ENCODE measurements at places on chromosomes 7 and 10.

GRCh38 chr7:5567790-5568189 is 144.2 kb upstream of the TNRC18 start:
- no peak for DNase-seq

DNA sequence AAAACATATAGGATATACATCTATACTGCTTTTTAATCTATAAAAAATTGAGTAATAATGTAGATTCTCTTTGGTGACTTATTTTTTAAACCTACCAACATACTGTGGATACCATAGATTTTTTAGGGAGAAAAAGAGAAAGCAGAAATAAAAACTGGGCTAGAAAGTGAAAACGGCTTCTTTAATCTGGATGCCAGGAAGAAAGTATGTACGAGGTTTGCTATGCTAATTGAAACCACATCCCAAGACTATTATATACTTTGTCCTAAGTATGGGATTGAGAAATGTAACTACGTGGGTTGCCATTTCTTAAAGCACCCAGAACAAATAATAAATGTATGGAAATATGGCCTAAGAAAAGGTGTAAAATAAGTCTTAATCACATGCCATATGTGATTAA is 129.0 kb upstream of the NFE2L3 start:
- no peak for DNase-seq

DNA sequence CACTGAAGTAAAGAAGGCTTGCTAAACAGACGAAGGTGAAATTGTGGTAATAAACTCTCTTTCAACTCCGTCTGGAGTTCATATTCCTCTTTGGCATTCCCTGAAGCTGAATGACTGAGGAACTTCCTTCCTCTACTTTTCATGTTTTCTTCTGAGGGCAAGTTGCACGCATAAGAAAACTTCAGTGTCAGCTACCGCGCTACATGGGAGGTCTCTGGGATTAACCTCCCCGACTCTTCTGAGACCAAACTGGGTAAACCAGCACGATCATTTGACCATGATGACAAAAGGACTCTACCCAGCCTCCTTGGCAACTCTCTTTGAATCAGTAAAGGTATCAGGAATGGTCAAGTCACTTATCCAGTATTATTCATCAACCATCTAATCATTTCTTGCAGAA is 44.7 kb downstream of the RHOBTB1 start:
- DNase-seq: no peak

GRCh38 chr7:95824616-95825015 is 52.3 kb downstream of the DYNC1I1 start:
- DNase-seq: no peak

- peak; percentile 2 for DNase-seq
Observed at GRCh38 chr7:86844608-86845007, 200.9 kb downstream of the GRM3 start.

GRCh38 chr10:16646181-16647059 is 124.7 kb upstream of the C1QL3 start:
- no peak for DNase-seq

DNA sequence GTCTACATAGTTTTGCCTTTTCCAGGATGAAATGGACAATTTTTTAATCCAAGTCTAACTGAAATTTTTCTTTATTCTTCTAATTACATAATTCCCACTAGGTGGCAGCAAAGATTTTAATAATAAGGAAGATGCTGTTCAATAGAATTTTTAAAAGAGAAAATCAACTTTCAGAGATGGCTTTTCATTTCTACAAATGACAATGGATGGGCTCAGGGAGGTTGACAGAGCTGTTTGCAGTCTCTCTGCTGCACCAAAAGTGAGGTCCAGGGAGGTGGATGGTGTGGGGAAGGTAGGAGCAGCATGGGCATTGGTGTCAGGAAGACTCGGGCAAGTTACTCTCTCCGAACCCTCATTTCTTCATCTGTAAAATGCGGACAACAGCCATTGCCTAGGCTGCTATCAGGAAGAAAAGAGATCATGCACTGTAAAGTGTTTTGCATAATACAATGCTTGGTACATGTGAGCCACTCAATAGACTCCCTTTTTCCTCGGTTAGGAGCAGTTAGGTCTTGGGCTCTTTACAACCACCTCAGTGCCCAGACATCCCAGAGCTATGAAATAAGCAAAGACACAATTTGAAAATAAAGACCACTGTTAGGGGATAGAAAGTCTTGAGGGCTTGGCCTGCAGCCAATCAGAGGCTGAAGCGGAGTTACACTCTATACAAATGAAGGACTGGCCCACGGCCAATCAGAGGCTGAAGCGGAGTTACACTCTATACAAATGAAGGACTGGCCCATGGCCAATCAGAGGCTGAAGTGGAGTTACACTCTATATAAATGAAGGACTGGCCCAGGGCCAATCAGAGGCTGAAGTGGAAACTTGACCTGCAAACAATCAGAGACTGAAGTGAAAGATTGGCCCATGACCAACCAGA is 107.1 kb downstream of the ABLIM1 start:
- no peak for DNase-seq

DNA sequence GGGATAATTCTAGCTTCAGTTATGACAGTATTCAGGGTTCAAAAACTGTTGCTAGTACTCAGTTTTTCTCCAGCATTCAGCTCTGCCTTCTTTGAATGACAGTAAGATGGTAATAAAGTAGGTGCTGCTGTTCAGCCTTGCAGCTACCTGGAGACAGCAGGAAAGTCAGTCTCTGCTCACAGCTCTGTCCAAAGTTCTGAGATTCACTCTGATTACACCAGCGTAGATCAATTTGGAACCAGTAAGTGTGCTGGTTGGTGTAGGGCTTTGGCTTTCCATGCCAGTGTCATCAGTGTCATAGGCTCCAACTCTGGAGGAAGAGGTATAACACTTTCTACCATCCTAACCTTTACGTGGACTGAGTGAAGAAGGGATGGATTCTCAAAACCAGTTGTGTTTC is 26.2 kb downstream of the STK17A start:
- DNase-seq: no peak

- DNase-seq: peak; percentile 85
Observed at GRCh38 chr7:27095897-27096767, at the start of gene HOXA1. Gene HOXA1 (minus strand): TSS chr7:27096000. CDS start chr7:27095912, 88 bp downstream.

DNA sequence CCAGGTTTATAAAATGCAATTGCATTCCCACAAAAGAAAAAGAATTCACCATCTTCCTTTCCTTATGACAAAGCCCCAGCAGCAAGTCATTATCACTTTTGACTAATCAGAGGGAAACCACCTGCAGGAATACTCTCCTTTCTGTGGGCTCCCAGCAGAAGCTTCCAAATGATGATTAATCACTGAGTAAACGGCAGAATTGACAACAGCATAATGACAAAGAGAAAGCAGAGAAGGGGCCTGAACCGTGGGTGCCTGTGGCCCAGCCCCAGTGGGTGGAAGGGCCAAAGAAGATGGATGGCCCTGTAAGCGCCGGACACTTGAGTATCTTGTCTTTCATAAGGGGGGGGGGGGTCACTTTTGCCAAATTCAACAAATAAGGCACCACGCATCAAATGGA is 152.4 kb upstream of the NRBF2 start:
- no peak for DNase-seq

DNA sequence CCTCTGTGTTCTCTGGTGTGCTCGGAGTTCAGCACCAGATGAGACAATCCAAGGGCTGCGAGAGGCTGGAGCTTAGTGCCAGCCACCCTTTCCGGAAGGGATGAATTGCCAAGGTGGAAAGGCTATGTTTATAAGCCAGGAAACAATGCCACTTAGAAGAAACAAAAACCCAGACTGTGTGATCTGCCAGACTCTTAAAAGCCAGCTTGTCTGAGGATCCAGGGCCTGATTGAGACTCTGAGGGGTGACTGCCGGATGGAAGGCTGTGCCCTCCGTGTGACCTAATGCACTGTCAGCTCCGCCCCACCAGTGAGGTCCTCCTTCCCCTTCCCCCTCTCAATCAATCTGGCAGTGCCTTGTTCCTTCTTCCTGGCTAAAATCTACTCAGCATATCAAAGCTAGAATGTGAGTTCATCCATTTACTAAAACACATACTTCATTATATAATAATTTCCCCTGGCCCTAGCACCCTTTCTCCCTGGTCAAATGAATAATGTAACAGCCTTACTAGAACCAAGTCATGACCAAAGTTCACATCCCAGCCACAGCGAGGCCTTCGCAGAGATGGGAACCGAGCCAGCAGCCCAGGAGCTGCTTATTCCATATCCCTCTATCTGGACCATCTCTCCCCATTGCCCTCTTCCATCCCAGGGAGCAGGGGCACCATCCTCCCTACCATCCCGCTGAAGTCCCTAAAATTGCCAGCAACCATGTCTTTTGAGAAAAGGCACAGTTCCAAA is 25.5 kb downstream of the FAM107B start:
- no peak for DNase-seq

DNA sequence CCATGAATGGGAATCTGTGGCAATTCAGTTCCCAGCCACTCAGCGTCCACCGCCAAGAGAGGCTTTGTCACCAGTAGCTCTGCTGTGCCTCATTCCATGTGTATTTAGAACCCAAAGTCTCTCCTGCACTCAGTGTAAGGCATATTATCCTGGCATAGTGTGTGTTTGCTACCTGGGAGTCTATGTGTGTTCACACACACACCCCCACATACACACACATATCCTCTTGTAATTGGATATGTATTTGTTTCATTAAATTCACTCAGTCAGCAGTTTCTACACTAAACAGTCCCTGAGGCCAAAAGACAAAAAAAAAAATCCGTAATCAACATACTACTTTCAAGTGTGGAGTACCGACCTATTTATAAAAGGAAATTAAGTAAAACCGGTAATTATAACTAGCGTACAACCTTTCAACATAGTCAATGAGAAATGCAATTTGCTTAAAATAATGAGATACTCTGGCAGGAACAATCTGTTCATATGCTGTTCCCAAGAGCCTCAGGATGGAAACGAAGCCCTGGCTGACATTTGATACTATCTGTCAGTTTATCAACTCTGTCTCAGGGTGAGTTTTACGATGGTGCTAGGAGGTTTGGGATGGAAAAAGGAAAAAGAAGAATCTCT is 425.8 kb upstream of the CELF2 start:
- DNase-seq: no peak

- DNase-seq: no peak
Observed at GRCh38 chr7:106206826-106207541, 77.8 kb downstream of the NAMPT start.

GRCh38 chr10:123858907-123859652 is 32.5 kb downstream of the CPXM2 start:
- DNase-seq: no peak

GRCh38 chr10:11272915-11273389 is 255.3 kb downstream of the CELF2 start:
- DNase-seq: peak; percentile 62

- no peak for DNase-seq
Observed at GRCh38 chr7:151014950-151015349, 9.3 kb downstream of the ATG9B start.

DNA sequence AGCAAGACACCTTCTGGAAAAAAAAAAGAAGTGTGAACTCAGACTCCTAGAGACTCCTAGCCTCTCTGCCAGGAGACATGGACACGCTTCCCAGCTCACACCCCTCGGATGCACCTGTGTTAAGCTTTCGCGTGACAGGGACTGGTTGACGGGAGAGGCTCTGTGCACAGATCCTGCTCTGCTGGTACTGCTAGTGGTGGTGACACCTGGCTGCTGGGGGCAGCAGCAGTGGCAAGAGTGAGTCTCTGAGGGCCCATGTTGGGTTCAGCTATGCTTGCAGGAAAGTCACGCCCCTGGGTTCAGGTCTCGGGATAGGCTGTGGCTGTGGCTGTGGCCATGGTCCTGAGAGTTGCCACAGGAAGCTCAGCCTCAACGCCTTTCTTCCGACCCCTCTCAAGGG is 81.1 kb downstream of the XRCC2 start:
- no peak for DNase-seq

DNA sequence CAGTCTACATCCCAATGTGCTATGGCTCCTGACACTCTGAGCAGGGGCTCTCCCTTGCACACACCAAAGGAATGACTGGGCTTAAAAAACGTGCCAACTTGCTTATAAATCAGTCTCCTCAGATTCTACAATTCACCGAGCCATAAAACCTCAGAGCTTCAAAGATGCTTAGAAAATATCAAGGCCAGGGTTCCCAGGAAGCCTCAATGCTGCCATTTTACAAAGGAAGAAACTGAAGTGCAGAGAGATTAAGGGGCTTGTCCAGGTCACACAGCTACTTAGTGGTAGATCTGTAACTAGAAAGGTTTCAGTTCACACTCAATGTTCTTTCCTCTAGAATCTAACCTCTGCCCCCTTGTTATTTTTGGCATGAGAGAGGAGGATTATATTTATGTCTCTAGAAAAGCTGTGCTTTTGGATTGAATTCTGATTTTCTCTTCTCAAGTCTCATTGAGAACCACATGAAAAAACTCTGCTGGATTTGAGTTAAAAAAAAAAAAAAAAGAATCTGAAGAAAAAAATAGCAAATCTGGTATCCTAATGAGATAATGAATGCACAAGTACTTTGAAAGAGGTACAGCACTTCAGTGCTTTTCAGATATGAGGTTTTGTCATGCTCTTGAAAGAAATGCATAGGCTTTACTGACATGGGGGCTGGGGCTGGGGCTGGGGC is 22.3 kb upstream of the TSPAN33 start:
- peak; percentile 68 for DNase-seq

DNA sequence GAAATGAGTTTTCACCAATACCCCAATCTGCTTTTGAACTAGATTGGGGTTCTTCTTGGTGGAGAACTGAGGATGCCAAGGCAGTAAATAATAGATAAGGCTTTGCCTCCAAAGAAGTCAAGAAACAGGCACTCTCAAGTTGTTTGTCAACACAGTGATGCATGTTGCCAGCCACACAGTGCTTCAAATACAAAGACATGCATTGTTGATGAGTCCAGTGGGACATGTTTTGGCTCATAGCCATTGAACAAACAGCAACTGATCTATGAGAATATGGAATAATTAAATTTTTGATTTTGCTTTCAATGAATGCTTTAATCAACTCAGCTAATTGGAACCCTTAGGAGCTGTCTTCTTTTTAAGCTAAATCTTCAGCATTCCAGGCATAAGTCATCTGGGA is 346.4 kb downstream of the THSD7A start:
- DNase-seq: no peak

DNA sequence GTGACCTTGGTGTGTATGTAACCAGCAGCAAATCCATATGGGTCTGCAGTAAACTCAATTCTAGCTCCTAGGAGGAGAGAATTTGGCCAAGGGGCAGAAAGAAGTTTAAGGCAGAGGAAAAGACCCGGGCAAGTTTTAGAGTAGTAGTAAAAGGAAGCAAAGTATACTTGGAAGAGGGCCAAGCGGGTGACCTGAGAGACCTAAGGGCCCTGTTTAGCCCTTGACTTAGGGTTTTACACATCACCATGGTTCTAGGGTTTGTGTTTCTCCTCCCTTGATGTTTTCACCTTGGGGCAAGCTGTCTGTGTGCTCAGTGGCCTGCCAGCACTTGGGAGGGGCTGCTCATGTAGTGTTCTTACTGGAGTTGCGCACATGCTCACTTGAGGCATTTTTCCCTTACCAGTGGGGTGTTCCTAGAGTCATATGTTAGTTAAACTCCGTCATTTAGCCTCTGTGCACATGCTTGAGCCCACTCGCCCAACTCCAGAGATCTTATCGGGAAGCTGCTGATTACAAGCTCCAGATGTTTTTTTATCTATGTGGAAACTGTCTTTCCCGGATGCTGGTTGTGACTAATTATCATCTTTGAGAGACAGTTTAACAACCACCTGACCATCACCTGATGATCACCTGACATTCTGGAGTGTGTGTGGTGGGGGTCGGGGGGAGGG is 137.6 kb upstream of the PRSS1 start:
- DNase-seq: no peak

Measured in GM06990 (cell line).